ENCODE measurements at places on chromosomes 13 and 19. TPM values are rescaled to one million over a fixed set of nuclear protein-coding genes. Genes with fewer than 3 reads are reported as not detected.

Gene FGF22
- total RNA-seq, result 0.91 TPM

Gene CLEC17A
- total RNA-seq, result 0.21 TPM

Gene PNMA8C
- not detected for total RNA-seq

Gene C1QTNF9B
- not detected for total RNA-seq

Gene TM9SF2
- total RNA-seq, result 58.6 TPM

Gene JAK3
- 0.45 TPM for total RNA-seq

Gene COLGALT1
- total RNA-seq, result 106 TPM

Gene FPR1
- not detected for total RNA-seq

Gene SHISA2
- 12.1 TPM for total RNA-seq
